ENCODE measurements at places on chromosomes 1 and 21.

- DNase-seq, result no peak
Measured at GRCh38 chr1:17668624-17669175, 86.4 kb upstream of the ACTL8 start.

DNA sequence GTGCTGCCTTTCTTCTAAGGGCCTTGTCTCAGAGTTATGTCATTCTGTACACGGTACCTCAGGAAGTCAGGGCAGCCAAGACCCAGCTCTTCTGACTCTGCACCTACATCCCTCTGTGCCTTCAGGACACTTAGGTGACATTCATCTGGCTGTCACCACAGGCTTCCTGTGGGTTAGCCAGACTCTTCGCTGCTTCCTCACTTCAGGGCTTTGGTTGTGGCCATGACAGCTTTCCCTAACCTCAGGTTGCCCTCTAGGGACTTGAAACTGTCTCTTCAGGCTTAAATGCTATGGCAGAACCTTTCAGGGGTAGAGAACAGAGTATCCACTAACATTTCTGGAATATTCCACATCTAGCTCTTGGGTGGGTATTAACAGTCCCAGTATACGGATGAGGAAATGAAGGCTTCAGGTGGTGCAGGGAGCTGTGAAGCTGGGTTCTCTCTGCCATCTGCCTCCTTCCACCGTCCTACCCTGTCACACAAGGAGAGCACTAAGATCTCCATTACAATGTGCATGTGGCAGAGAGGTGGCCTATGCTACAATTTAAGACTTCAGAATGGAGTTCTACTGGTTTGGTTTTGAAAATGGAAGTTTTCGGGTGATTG is 9.9 kb downstream of the TSSK3 start:
- DNase-seq, result no peak

DNA sequence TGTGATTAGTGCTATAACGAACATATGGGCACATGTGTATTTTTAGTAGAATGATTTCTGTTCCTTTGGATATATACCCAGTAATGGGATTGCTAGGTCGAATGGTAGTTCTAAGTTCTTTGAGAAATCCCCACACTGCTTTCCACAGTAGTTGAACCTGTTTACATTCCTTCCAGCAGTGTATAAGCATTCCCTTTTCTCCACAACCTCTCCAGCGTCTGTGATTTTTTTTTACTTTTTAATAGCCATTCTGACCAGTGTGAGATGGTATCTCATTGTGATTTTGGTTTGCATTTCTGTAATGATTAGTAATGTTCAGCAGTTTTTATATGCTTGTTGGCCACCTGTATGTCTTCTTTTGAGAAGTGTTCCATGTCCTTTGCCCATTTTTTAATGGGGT is 81.8 kb upstream of the SLC44A3 start:
- no peak for DNase-seq

- DNase-seq, result no peak
Measured at GRCh38 chr1:3543076-3544039, 68.0 kb downstream of the MEGF6 start.

DNA sequence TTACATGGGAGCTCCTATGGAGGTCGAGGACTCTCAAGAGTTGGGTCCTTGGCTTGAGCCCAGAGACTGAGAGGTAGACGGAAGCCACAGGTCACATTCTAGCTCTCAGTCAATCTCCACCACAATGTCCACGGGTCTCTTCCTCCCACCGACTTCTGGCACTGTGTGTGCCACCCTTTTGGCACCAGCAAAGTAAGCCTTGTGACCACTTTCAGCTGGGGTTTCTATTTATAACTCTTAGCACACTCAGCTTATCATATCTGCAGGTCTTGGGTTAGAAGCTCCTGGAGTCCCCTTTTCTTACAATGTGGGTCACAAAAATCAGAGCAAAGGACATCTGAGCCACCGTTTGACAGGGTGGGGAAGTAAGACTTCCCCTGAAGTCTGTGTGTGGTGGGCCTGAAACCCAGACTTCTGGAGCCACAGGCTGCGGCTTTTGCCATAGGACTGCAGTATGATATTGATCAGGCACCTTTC is 28.3 kb downstream of the NCMAP start:
- no peak for DNase-seq

DNA sequence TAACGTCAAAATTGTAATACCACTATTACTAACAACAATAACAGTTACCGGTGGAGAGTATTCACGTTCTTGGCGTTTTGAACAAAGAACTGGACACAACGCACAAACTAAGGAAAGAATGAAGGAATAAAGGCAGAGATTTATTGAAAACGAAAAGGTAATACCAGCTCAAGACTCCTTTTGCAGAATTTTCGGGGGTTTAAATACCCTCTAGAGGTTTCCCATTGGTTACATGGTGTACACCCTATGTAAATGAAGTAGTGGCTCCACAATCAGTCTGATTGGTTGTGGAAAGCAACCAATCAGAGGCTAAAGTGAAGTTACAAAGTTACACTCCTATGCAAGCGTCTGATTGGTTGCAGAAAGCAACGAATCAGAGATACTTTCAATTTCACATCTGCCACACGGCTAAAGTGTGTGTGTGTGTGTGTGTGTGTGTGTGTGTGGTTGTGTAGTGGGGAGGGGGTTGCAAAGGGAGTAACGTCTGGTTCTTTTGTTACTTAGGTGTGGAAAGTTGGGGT is 1.1 kb upstream of the GTF2B start:
- no peak for DNase-seq

DNA sequence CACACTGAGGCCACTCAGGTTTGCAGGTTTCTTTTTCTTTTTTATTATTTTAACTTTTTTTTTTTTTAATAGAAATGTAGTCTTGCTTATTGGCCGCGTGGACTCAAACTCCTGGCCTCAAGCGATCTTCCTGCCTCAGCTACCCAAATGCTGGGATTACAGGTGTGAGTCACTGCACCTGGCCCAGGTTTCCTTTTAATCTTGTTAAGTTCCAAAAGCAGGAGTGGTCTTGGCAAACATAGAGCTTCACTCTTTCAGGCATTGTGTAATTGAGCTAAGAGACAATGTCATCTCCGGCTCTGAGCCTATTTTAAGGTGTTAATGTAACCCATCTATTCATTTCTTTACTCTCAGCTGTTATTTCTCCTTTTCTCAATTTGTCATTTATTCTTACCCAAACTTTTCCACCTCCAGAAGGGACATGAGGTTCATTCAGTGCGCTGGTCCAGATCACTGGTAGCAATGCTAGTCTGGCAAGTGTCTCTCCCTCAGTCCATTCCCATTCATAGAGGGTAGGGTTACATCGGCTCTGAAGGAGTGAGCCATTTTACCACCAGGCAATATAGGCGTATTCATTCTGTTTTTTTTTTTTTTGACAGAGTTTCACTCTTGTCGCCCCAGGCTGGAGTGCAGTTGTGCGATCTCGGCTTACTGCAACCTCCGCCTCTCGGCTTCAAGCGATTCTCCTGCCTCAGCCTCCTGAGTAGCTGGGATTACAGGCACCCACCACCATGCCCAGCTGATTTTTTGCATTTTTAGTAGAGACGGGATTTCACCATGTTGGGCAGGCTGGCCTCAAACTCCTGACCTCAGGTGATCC is 11.3 kb upstream of the MFSD2A start:
- no peak for DNase-seq

- no peak for DNase-seq
Measured at GRCh38 chr1:166874464-166874863, 1.6 kb downstream of the TADA1 start.

GRCh38 chr1:230231774-230232145 is 164.7 kb downstream of the GALNT2 start:
- no peak for DNase-seq

DNA sequence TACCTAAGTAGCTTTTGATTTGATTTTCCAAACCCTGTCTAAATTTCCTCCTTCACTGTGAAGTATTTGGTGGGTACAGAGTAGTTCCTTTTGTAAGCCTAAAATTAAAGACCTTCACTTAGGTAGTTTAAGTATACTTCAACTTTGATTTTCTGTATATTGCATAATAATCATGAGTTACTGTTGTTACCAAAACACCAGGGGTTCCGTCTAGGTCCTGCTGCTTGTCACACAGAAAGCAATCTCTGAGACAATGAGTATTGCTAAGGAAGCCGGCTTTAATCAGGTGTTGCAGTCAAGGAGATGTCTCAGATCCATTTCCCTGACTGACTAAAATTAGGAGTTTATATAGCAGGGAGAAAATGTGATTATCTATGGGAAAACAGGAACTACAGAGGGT is 15.3 kb downstream of the RPS6KC1 start:
- no peak for DNase-seq

GRCh38 chr1:92929461-92929860 is 31.8 kb downstream of the DIPK1A start:
- DNase-seq, result no peak

DNA sequence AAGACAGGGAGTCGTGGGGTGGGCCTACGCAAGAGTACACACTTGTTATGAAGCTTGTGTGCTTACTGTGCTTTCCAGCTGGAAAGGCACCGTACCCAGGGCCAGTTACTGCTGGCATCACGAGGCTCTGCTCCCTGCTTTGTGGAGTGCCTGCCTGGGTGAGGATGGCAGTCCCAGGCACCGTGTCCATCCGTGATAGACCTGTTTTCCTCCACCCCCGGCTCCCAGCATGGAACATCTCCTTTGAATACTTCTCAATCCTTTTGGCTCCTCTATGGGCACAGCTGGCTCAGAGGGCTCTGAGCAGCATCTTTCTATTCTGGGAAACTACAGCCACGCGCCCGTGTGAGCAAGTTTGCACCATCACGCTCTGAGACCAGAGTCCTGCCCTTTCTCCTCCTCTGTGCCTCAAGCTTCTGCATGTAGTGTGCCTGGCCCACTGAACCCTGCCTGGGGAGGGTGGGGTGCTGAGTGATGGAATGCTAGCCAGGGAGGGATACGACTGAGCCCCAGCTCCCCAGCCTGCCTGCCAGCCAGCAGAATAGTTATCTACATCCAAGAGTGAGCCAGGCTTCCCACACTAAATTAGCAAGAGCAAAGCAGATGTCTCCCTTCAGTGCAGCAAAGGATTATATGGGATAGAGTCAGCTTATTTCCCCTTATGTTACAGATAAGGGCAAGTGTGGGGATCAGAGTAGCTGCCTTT is 7.1 kb upstream of the TNR start:
- no peak for DNase-seq

GRCh38 chr1:47796626-47797025 is 200.6 kb downstream of the TRABD2B start:
- DNase-seq, result no peak

GRCh38 chr1:41365320-41365633 is 4.0 kb downstream of the FOXO6 start:
- DNase-seq, result no peak

DNA sequence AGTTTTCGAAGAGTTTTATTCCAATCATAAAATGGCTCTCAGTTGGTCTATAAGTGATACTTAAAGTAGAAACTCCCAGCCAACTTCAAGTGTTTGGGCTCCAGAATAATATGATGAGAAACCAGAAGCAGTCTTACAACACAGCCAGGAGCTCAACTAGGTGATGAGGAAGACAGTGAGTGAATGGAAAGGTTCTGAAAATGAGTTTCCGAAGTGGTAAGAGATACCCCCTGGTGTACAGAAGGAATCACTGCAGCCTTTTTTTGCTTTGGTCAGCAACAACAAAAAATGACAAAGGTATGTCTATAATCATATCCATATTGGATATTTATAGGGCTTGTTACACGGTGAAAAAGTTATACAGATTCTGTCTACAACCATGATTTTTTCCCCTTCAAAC is 16.5 kb downstream of the KRTAP19-1 start:
- DNase-seq, result no peak

DNA sequence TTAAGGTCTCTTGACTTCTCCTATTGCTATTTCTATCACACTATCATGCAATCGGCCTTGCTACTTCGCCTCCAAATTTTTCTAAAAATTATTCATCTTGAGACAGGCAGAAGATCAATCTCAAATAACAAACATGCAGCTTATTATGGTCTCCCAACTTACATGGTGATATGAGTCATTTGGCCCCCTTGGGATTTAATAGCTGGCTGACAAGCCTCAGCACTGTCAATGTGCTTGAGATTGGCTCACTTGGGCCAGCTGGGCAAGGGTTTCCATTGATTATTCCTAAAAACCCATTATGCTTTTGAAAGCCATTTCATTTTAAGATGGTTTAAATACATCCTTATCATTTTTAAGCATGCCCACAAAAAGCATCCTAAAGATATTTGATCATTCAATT is 224.5 kb upstream of the NFIA start:
- DNase-seq, result no peak

GRCh38 chr1:38125837-38126520 is 79.4 kb upstream of the POU3F1 start:
- no peak for DNase-seq

GRCh38 chr1:38117444-38117887 is 70.9 kb upstream of the POU3F1 start:
- DNase-seq, result no peak

All from stimulated activated CD8-positive, alpha-beta memory T cell treated with anti-CD3 and anti-CD28 coated beads, Interleukin-15, amount 100 ng/mL, for 1 hour (primary cell).